Hematopoietic multipotent progenitor cell treated with erythropoietin and hydrocortisone succinate and interleukin-3 and kit ligand, for 4 days (in vitro differentiated cells): ENCODE measurements at places on chromosomes 6 and 20.

DNA sequence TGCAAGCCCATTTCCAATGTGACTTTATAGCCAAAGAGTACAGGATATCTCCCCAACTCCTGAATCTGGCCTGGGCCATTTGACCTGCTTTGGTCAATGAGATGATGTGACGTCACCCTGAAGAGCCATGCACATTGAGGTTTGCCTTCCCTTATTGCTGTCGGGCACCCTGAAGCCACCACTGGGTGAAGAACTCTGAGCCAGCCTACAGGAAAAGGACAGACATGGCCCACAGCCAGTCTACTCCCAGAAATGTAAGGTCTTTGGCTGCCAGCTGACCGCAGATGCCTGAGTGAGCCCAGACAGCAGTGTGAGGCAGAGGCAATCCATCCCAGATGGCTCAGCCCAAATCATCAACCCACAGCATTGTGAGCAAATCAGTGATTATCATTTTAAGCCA is 3.7 kb upstream of the SYNDIG1 start:
- no peak for DNase-seq

DNA sequence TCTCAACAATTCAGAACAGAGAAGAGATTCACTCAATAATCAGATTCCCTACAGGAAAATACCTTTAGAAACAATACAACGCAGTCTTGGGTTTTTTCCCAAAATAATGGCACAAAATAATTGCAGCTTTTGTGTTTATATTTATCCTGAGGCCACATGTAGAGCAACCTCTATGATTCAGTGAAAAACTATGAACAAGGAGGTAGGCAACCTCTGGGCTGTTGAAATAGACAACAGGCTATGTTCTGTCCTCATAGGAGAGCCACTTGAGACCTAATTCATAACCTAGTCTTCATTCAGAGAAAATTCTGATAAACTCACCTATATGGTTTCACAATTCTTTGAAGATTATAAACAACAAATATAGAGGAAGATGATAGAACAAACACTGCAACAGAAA is 118.3 kb downstream of the KHDC1L start:
- DNase-seq: no peak

GRCh38 chr20:43603124-43603523 is 12.4 kb downstream of the IFT52 start:
- DNase-seq: no peak

GRCh38 chr20:39155971-39156370 is 193.8 kb downstream of the DHX35 start:
- DNase-seq: peak; percentile 5

GRCh38 chr6:168967281-168967925 is 286.2 kb downstream of the THBS2 start:
- peak; percentile 2 for DNase-seq

- DNase-seq: no peak
Observed at GRCh38 chr6:88599571-88599970, 363.8 kb downstream of the RNGTT start.

DNA sequence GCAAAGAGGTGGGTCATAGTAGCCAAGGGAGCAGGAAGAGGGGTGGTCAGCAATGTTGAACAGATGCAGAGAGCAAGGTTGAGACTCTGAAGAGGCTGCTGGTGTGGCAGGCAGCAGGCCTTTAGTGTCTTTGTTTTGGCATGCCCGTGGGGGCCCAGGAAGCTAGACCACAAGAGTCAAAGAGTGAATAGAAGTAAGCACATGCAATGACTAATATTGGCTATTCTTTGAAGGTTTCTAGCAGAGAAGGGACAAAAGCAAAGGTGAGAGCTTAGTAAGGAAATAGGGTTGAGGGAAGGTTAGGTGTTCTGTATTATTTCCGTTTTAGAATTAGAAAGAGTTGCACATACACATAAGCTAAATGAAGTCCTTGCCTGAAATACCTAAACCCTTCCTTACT is 18.8 kb downstream of the TDRD6 start:
- no peak for DNase-seq

DNA sequence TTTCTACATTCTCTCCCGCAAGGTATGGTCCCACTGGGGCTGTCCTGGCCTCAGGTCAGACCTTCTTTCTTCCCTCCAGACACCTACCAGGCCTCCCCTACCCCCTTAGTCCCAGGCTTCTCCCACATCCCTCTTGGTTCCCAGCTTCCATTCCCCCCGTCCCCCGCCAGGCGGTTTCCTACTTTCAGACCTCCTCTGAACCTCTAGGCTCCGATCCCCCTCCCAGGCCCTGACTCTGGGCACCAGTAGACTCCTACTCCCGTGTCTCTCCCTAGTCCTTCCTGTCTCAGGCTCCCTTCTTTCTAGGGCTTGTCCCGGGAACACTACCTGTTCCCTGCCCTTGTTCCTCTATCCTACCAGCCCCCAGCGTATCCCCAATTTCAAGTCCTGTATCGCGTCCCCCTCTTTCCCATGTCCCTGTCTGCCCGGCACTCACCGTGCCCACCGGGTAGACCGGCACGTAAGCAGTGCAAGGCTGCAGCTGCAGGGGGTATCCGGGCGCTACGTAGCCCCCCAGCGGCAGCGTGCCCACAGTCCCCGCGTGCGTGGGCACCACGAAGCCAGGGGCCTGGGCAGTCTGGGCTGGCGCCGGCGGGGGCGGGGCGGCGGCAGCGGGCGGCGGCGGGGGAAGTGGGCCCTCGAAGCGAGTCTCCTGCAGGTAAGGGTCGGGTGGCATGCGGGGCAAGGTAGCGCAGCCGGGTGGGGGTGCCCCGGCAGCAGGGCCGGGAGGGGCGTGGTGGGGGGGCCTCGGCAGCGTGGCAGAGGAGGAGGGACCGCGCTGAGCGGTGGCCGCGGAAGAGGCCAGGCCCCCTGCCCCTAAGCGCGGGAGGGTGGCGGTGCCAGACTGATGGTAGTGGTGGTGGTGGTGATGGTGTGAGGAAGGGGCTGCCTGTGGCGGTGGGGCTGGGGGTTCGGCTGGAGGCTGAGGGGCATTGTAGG is 1.5 kb downstream of the PRRT1 start:
- DNase-seq: no peak

DNA sequence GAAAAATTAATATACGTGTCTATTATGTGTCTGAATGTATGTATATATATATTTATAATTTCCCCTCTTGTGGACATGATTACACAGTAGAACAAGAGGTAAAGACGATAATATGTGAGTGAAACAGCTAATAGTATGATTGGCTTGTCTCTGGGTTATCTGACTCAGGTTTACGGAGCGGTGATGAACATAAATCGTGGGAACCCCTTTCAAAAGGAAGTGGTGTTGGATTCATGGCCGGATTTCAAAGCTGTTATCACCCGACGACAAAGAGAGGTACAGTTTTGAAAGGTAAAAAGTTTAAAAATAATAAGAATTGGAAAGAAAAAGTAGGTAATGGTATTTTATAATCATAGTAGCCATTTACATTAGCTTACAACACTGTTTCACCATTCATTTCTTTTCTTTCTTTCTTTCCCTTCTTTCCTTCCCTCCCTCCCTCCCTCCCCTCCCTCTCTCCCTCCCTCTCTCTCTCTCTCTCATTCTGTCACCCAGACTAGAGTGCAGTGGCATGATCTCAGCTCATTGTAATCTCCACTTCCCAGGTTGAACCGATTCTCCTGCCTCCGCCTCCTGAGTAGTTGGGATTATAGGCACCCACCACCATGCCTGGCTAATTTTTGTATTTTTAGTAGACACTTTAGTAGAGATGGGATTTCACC is 15.9 kb downstream of the GLYATL3 start:
- no peak for DNase-seq

- no peak for DNase-seq
Observed at GRCh38 chr20:48761874-48762273, 65.9 kb downstream of the PREX1 start.

- no peak for DNase-seq
Observed at GRCh38 chr20:59748619-59749191, 144.4 kb downstream of the PHACTR3 start.

- DNase-seq: no peak
Observed at GRCh38 chr6:35089216-35089934, 51.8 kb downstream of the TCP11 start.

- DNase-seq: no peak
Observed at GRCh38 chr20:21050710-21051109, 55.4 kb downstream of the LINC00237 start.

DNA sequence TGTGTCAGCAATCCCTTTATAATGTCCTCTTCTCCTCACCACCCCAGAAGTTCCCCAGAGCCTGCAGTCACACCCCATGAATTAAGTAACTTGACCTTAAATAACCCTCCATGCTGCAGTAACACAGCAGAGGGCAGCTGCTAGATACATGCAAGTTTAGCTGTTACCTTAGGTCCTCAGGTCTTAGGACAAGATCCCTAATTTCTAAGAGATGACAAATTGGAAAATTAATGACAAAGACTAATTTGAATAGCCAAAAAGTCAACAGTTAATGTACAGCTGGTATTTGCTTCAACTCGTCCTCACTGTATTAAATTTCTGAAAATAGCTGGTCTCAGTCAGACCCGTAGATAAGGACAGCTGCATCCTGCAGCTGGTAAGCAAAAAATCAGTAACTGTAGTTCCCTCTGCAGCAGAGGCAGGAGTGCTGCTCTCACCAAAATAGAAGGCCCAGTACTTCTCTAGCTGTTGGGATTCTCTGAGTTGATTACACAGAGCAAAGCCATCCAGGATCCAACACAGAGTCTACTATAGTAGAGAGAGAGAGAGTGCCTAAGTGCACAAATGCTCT is 62.4 kb downstream of the TNFRSF21 start:
- peak; percentile 81 for DNase-seq

- DNase-seq: no peak
Observed at GRCh38 chr20:62493886-62494285, 18.1 kb upstream of the GATA5 start.

GRCh38 chr20:13173201-13173600 is 47.9 kb upstream of the ISM1 start:
- no peak for DNase-seq

DNA sequence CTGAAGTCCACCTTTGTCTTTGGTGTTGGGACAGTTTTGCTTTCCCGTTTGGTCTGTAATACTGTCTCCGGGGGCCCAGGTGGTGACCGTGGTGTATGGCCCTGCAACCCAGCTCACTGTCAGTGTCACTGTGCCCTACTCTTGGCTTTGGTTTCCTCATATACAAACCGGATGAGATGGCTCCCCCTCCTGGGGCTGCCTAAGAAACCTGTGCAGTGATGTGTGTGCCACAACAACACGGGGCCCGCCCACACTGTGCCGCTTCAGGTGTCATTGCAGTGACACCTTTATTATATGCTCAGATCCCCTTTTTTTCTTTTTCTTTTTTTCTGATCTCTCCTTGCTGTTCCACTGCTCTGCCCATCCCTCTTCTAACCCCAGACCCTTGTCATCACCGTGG is 73.9 kb downstream of the RAMACL start:
- peak; percentile 14 for DNase-seq

- no peak for DNase-seq
Observed at GRCh38 chr20:53941680-53942471, 128.5 kb downstream of the BCAS1 start.

DNA sequence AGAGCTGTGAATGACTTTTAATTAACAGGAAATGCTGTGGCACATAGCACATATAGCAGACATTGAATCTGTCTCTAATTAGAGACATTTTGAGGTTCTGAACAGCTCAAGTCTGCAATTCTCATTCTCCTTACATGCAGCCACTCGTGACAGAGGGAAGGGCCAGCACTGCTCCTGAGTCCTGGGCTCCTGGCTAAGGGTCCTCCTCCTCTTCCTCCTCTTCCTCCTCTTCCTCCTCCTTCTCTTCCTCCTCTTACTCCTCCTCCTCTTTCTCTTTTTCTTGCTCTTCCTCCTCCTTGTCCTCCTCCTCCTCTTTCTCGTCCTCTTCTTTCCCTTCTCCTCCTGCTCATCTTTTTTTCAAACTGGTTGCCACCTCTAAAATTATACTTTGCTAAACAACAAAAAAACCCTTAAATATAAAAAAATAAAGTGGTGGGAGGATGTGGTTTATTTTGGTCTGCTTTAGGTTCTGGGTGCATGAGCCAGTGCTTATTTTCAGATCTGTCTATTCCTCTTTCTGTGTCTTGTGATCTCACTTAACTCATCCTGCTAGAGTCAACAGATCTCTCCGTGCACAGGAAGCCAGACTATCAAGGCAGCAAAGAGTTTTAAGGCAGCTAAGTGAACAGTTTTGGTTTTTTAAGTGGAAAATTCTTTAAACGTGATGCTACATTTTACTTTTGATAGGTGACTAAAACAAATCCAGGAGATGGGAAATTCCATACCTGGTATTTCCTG is 159.3 kb downstream of the CD83 start:
- DNase-seq: peak; percentile 70

- peak; percentile 78 for DNase-seq
Observed at GRCh38 chr6:143804835-143805239, 38.3 kb upstream of the LTV1 start.

DNA sequence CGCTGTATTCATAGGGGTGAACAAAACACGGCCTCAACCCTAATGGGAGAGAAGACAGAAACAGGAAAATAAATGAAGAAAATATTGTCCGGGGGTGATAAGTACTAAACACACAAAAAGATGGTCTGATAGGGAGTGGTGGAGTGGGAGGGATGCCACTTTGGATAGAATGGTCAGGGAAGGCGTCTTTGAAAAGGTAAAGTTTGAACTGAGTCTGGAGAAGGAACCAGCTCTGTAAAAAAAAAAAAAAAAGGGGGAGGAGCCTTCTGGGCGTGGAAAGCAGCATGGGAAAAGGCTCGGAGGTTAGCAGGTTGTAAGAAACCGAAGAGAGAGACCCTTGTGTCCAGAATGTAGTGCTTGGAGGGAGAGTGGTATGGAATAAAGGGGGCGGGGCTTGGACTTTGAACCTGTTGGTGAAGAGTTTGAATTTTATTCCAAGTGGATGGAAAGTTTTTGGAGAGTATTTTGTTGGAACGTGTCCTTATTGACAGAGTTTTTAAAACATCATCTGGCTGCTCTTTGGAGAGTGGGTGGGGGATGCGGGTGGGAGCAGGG is 1.8 kb downstream of the CHMP4B start:
- DNase-seq: peak; percentile 69

- DNase-seq: no peak
Observed at GRCh38 chr6:119184008-119184648, 105.7 kb upstream of the FAM184A start.

DNA sequence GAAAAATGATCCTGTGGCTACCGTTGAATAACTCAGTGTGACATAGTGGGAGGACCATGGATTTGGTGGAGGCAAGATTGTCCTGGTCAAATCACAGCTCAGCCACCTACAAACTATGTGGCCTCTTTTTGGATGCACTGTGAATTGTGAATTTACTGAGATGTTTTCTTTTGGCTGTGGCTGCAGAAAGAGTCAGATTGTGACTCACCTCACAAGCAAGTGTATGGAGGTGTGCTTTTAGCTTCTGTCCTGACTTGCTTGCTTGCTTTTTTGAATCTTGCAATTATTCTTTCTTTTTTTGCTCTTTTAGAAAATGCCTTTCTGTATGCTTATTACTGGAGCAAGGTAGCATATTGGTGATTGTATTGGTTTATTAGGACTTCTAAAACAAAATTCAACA is 122.9 kb upstream of the FOXO3 start:
- no peak for DNase-seq
